ENCODE measurements at places on chromosomes 6 and 20. TPM values are rescaled to one million over a fixed set of nuclear protein-coding genes. Genes with fewer than 3 reads are reported as not detected.

DNA sequence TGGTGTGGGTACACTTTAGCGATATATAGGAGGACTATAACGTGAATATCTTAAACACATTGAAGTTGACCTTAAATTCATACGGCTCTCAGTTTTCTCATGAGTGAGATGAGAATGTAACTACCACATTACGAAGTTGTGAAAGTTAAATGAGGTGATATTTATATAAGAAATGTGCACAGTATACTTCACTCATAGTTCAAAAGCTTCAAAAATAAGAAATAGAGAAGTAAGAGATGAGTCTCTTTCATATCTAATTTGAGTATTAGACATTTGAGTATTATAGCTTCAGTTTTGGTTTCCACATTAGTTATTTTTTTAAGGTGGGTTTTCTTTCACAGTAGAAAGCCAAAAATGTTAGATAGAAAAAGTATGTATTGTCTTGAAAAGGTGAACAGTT, 183.3 kb downstream of the NKAIN2 start:
- DNase-seq = no peak

- DNase-seq = no peak
Observed at GRCh38 chr20:9059931-9060330, 9.0 kb upstream of the PLCB4 start.

The RGS17 gene
- 1.6 TPM for polyA plus RNA-seq

- DNase-seq = no peak
Observed at GRCh38 chr6:93177438-93177837, 241.9 kb downstream of the EPHA7 start.

- DNase-seq = no peak
Observed at GRCh38 chr6:163607792-163608191, 193.3 kb downstream of the QKI start.

DNA sequence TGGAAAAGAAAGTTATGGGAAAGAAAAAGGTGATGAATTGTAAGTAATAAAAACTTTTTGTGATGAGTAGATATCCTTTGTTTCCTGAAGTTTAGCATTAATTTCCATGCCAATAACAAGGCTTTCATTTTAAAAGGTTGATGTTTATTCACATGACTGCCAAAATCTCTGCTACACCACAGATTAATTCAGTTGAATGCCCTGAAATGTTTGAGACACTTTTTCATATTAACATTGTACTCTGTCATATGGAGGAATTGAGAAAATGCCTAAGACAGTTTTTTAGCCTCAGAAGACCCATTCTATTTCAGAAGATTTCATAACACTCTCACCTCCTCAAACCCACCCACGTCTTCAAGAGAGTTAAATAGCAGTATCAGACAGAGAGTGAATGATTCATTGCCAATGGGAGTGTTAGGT, 115.5 kb downstream of the ADGRG6 start:
- DNase-seq = no peak

The LY6G5C gene
- 9.1 TPM for polyA plus RNA-seq

DNA sequence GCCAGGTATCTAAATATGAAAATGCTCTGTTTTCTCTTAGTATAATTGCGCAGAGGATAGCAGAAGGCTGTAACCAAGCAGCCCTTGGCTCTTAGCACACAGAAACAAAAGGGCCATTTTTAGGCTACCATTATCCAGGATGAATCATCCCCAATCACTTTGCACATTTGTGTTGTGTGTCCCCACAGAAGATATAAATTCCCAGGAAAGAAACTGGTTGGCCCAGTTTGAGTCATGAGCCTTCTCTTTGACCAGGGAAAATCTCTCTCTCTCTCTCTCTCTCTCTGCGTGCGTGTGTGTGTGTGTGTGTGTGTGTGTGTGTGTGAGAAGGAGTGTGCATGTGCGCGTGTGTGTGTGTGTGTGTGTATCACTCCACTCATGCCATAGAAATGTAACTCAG, 178.5 kb downstream of the FRK start:
- no peak for DNase-seq

The SCUBE3 gene
- 0.14 TPM for polyA plus RNA-seq

GRCh38 chr20:22217712-22218352, 366.5 kb downstream of the FOXA2 start:
- no peak for DNase-seq

GRCh38 chr20:45892049-45892825, 1.1 kb downstream of the CTSA start:
- no peak for DNase-seq

GRCh38 chr6:126170433-126170832, 169.5 kb upstream of the CENPW start:
- DNase-seq = no peak
